ENCODE measurements at places on chromosomes 11 and 22.

DNA sequence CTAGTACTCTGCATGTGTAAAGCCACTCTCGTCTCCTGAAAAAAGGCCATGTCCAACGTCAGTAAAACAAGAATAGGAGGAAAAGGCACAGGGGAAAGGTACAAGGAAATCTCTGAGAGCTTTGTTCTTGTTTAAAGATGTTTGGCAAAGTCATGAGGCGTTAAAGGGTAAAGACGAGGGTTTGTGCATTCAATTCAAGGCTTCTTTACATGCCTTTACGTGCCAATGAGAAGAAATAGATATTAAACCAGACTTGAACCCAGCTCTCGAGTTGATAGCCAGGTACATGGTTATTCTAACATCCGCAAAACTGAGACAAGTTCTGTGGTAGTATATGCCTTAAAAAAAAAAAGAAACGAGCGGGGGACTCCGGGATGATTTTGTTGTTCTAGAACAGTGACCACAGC, 704 bp upstream of the CFL1 start:
- DNase-seq: no peak

- DNase-seq: no peak
Measured at GRCh38 chr11:101003468-101003867, 126.1 kb downstream of the PGR start.

DNA sequence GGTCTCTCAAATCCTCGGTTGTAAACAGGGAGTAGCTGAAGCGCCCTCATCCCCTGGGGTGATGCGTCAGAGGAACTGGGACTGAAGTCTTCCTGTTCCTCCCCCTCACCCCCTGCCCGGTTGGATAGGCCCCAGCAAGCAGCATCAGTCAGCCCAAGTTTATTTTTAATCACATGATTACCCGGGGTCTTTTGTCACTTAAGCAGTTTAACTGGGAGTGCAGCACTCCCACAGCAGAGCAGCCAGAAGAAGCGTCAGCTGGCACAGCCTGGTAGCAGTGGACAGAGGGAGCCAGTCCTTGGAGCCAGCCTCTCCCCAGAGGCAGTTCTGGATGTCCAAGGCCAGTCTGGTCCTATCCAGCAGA, 342.1 kb downstream of the CTTN start:
- DNase-seq: no peak

DNA sequence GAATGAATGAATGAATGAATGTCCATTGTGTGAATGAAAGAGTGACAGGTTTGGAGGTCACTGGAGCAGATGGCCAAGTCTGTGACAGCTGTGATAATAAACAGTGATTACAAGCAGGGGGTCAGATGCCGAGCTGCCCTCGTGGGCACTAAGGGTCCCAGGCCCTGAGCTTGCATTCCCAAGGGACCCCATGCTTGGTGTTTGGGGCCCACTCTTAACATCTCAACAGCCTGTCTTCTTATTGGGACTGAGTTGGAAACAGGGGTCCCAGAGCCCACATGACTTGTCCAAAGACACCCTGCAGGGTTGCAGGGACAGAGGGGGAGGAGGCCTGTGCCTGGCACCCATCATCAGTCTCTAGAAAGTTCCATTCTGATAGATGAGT, 12.0 kb upstream of the ANO1 start:
- DNase-seq: no peak

- DNase-seq: peak; percentile 82
Measured at GRCh38 chr22:41092023-41092817, at the start of gene EP300. Gene EP300 (plus strand): TSS chr22:41092592. CDS start chr22:41093005, 413 bp downstream.

DNA sequence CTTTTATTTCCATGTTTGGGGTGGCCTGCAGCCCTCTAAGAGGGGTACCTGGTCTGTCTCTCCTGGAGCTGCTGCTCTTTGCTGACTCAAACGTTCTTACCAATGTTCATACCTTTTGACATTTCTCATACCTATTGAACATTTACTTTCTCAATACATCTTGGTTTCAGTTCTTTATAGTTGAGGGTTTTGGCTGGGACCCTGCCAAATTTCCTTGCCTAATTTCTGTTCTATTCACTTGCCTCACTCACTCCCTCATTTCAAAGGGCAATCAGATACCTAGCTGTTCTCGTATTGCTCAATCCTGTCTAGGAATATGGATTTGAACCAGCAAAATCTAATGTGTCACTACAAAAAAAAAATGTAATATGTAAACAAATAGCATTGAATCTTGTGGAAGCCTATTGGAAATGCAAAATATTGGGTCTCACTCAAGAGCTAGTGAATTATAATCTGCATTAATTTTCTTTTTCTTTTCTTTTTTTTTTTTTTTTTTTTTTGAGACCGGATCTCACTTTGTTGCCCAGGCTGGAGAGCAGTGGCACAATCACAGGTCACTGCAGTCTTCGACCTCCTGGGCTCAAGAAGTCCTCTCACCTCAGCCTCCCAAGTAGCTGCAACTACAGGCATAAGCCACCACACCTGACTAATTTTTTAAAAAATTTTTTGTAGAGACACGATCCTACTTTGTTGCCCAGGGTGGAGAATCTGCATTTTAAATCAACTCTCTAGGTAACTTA, 7.5 kb downstream of the OR6M1 start:
- DNase-seq: no peak

DNA sequence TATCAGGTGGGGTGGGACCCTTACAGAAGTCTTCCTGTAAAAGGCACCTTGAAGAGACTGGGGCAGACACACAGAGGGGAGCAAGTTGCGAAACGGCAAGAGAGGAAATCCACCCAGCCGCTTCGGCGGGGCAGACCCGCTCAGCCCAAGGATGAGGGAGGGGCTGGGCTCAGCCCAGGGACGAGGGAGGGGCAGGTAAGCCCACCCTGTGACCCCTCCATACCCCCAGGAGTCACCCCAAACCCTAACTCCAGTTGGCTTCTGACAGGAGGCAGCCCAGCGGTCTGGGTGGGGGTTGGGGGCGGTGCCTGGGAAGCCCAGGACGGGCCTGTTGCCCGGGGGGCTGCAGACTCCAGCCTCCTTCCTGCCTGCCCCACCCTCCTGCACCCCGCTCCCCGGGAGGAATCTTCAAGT, 965 bp downstream of the OSBPL5 start:
- DNase-seq: no peak

- DNase-seq: no peak
Measured at GRCh38 chr11:61439615-61440014, 9.7 kb downstream of the SDHAF2 start.

DNA sequence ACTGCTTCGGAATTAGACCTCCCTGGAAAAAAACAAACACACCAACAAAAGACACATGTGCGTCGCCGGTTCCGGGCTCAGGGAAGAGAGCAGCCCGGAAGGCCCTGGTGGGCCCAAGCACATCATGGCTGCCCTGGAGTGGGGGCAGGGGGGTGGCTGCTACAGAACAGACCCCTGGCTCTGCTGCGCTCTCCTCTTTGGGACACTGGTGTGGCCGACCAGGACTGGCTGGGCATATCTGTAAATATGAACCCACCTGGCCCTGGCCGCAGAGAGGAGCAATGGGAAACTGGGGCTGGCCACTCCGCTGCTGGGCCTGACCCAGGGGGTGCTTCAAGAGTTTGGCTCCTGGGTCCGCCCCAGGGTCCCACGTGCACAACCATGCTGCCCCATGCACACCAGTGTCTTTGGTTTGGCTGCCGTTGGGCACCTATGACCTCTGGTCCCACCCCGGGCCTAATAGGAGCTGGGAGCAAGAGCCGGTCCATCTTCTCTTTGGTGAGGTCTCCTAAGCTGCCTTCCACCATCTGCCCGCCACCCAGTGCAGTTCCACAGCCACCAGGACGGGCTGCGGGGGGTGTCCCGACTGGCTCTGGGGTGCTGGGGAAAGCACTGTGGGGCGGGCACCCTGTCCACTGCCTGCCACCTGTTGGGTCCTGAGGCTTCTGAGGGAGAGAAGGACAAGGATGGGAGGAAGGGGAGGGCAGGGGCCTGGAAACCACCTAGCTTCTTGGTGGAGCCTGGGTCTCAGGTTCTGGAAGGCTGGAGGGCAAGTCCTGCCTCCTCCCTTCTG, 30.1 kb downstream of the PPM1F start:
- DNase-seq: no peak

DNA sequence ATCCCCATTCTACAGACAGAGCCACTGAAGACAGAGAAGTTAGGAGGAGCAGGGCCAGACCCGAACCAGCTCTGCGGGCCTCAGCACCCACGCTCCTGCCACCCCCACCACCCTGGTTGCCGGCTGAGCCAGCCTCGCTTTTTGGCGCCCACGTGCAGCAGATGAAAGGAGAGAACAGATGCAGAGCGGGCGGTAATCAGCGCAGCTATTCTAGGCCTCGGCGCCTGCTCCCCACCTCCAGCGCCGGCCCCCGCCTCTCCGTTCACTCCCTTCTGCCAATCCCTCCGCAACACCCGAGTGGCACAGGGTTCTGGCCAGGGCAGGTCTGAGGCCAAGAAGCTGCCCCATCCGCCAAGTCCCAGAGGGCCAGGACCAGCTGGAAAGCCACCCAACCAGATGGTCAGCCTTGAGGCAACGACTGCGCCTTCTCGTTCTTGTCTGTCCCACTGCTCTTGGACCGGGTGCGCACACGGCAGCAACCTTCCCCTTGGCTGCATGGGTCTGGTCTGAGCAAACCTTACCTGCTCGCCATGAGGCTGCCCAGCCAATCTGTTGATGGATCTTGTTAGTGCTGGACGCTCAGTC, 16.8 kb downstream of the DNAL4 start:
- no peak for DNase-seq

DNA sequence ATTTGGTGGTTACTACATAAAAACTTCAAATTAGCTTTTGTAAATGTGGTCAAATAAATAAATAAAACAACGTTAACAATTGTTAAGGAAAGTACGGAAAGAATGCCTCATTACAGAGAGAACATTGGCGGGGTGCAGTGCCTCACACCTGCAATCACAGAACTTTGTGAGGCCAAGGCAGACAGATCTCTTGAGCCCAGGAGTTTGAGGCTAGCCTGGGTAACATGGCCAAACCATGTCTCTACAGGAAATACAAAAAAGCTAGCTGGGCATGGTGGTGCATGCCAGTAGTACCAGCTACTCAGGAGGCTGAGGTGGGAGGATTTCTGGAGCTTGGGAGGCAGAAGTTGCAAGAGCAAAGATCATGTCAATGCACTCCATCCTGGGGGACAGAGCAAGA, 59.4 kb upstream of the VPREB1 start:
- no peak for DNase-seq

DNA sequence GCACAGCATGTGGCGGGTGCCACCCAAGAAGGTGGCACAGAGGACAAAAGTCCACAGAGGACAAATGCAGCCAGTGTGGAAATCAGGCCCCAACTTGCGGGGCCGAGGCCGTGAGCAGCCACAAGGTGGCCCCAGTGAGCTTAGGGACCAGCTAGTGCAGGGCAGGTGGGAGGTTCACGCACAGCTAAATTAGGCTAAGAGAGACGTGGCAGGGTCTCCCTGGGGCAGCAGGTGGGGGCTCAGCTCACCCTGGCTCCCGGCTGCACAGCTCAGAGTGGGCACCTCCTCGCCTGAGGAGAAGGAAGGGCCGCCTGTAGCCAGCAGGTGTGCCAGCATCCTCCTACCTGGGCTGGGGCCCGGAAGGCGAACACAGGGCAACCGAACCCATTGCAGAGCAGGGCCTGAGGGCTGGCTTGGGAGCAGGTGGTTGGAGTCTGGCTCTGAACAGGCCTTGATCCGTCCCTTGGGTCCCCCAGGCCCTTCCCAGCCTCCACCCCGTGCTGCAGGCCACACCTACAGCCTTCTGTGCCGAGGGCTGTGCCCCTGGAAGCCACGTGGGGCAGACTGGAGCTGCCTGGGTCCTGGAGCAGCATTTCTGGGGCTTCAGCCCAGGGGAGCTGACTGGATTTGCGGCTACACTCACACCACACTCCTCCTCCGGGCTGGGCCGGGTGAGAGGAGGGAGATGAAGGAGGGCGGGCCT, 26.1 kb upstream of the CELSR1 start:
- DNase-seq: no peak

DNA sequence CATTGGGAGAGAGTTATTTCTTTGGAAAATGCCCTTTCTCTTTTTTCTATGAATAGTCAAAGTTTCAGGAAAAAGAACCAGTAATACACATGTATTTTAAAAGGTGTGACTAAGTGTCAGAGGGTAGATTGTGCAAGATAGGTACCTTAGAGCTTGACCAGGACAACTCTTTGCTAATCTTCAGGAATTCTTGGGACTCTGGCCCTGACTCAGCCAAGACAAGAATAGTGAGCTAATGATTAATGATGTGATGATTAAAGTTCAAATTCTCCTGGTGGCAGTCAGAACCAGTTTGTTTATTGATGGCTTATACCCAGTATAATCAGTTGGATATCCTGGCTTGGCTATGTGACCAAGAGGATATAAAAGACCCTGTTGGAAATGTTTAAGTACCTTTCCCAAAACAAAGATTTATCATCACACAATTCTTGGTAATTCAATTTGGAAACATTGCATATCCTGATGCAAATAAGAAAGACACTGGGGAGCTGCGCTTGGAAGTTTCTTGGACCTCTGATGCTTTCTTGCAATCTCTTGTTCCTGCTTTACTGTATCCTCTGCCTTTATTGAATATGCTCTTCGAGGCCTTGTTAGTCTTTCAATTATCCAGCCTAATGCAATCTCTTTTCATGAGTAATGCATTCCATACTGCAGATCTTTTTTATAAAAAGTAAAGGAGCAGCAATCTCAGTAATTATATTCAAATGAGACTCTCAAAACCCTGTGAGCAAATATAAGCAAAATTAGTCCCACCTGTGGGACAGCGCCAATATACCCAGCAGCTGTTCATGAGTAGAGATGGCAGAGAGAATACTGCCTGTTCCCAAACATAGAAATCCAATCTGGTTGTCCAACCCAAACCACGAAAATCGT, 48.0 kb upstream of the CEP126 start:
- no peak for DNase-seq

- no peak for DNase-seq
Measured at GRCh38 chr11:65962141-65962564, 619 bp downstream of the SART1 start.

DNA sequence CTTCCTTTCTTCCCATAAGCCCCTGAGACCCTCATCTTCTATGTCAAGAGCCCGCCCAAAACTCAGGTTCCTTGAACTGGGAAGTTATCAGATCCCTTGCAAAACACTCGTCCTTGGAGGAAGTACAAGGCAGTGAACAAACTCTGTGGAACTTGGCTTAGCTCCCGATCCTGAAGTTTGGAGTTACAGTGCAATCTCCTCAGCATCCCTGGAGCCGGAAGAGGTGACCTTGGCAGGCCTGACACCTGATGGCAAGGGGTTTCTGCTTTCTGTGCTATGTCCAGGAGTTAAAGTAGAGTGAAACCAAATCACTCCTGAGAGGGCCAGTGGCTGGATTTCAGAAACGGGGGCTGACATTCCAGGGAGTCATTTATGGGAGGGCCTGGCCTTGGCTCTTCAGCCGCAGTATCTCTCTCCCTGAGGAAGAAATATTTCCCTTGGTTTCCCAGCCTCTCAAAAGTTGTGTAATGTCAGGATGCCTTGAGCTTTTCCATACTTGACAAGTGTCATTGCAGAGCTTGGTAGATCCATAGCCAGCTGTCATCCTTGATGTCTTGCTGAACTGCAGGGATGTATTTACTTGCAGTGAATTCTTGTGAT, 1.9 kb upstream of the GRAMD1B start:
- no peak for DNase-seq

All from globus pallidus (tissue), 1 donor.